Right cardiac atrium (tissue), 5 donors: ENCODE measurements at places on chromosomes 7 and 10. TPM values are rescaled to one million over a fixed set of nuclear protein-coding genes. Genes with fewer than 3 reads are reported as not detected.

The ZFAND4 gene
- total RNA-seq: 16.3 TPM

The NAT16 gene
- not detected for total RNA-seq

GRCh38 chr10:113590581-113590980 is 37.7 kb downstream of the HABP2 start:
- no peak for DNase-seq

The SPDYE2B gene
- not detected for total RNA-seq

The NODAL gene
- total RNA-seq: not detected

- DNase-seq: no peak
These were observed 62.1 kb upstream of the NCAPG2 start for GRCh38 chr7:158766570-158767281.

- peak; percentile 47 for DNase-seq
These were observed 19.4 kb upstream of the KNDC1 start for GRCh38 chr10:133140417-133141143.

The NEBL gene
- 477 TPM for total RNA-seq

The ABCC2 gene
- 0.37 TPM for total RNA-seq

GRCh38 chr7:22255834-22256233 is 101.1 kb downstream of the RAPGEF5 start:
- no peak for DNase-seq

The ELOVL3 gene
- total RNA-seq: 0.42 TPM

The TBC1D12 gene
- total RNA-seq: 7.0 TPM

- DNase-seq: no peak
These were observed 342.7 kb downstream of the CXCL12 start for GRCh38 chr10:44042075-44042770.

DNA sequence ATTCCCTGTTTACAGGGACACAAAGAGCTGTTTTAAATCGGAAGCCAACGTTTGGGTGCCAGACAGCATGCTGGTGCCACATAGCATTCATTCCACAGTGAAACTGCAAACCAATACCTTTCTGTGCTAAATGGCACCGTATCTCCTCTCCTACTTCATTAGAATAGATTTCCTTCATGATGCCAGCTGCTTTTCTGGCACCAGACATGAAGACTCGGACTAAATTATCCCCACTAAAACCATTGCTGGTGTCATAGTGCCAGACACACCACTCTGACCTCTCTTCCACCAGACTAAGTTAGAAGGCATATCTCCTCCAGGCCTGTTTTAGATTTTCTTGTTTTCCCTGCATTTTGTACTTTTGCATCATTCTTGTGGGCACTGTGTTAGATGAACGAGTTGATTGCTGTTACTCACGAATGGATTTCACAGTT is 155.1 kb downstream of the ETV1 start:
- no peak for DNase-seq

DNA sequence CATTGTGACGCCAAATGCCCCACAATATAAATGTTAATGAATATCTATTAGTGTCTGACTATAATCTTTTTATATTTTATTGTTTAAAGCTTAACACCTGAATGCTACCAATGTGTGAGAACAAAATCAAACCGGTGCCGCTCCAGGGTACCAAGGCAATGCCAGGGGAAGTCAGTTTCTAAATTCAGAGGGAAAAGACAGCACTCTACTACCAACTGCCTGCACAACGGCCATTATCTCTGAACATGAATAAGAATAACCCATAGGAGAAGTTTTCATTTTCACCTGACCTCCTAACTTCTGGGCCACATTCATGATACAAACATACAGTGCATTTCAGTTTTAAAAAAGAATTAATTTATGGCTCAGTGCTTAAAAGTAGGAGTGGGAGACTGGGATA is 21.7 kb downstream of the USP6NL start:
- no peak for DNase-seq

- DNase-seq: no peak
These were observed 73.9 kb downstream of the PRLHR start for GRCh38 chr10:118521415-118522117.

GRCh38 chr10:113386005-113386404 is 166.8 kb upstream of the HABP2 start:
- no peak for DNase-seq

DNA sequence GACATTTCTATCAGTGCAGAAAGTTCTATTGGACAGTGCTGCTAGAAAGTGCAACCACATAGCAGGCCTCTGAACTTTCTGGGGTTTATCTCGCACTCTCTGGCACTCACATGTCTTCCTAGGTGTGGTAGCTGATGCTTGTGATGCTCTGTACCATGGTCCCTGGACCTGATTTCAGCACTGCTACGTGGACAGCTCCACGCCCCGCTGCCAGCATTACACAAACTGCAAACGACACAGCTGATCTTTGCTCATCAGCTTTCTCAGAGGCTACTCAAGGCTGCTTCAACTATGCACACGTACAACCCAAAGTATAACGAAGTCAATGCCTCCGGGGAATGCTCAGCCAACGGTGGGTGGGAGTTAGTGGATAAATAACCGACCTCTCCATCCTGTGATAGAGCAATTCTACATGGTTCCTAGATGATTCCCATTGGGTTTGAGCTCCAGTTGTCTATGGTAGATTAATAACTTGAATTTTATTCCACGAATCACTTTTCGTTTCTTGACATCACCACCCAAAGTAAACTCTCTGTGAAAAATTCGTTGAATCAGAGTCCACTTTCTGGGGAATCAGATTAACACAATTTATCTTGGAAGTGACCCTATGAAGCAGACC is 302.5 kb downstream of the ACTR3B start:
- no peak for DNase-seq

DNA sequence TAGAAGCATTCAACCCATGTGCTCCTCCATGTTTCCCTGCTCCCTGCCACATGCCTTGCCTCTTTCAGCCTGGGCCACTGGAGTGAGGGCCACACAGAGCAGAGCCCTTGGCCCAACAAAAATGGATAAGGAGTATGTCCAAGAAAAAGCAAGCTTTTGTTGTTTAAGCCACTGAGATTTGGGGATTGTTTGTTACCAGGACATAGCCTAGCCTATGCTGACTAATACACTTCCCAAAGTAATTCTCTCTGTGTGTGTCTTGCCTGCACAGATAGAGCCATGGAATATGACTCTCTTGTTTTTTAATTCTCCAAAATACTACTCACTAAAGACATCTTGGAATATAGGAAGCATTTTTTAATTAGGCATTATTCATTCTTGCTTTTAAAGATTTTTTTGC is 13.5 kb upstream of the ITIH2 start:
- no peak for DNase-seq

- no peak for DNase-seq
These were observed 32.3 kb upstream of the FXYD4 start for GRCh38 chr10:43339136-43339535.

The PON1 gene
- not detected for total RNA-seq

GRCh38 chr10:72108830-72109635 is 20.7 kb upstream of the SPOCK2 start:
- DNase-seq: no peak

- no peak for DNase-seq
These were observed 147.9 kb upstream of the LYZL1 start for GRCh38 chr10:29140991-29141390.

GRCh38 chr10:3931224-3931623 is 146.2 kb upstream of the KLF6 start:
- no peak for DNase-seq

DNA sequence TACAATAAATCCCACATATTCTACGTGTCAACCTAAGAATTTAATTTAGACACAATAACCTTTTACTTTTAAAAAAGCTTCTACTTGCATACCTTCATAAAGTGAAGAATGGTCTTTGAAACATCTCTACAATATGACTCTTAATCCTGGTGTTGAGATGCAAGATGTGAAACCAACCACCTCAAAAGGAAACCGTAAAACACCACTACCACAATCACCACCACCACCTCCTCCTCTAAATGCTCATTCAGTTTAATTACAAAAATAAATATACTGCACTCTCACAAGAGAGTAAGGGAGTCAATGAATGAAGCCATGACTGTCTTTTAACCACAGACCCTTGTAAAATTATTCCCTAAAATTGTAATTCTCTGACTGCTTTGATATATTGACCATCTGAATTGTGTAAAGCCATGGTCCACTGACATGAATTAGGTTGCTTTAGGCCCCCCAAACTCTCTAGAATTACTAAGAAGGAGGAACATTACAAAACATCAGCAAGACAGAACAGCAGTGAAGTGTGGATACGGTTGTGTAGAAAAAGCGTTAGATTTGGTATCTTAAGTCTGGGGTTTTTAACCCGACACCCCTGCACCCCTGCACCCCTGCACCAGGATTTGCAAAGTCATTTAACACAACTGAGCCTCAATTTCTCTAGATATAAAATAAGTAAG is 171.4 kb downstream of the SFMBT2 start:
- no peak for DNase-seq

DNA sequence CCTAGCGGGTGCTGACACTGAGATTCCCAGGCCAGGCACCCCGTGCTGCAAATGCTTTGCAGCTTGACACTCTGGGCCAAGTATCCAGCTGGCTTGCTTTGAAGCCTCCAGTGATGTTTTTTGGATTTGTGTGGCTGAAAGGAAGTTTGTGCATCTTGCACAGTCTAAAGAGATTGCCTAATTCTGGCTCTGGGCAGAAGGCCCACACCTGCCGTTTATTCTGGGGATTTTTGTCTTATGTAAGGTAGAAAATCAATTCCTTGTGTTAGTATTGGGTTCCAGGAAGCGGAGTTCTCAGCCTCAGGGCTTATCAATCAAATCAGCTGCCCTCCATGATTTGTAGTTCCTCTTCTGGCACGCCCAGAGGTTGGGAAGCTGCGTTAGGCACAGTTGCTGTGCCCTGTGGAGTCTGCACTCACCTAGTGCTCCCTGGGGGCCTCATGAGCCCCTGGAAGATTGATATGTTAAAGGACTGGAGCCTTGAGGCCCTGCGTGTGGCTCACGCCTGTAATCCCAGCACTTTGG is 8.4 kb upstream of the PURB start:
- no peak for DNase-seq

- DNase-seq: peak; percentile 82
These were observed 173.9 kb downstream of the NEURL1 start for GRCh38 chr10:103667356-103667755.

The OR6B1 gene
- not detected for total RNA-seq

The ABCB4 gene
- total RNA-seq: 7.9 TPM

DNA sequence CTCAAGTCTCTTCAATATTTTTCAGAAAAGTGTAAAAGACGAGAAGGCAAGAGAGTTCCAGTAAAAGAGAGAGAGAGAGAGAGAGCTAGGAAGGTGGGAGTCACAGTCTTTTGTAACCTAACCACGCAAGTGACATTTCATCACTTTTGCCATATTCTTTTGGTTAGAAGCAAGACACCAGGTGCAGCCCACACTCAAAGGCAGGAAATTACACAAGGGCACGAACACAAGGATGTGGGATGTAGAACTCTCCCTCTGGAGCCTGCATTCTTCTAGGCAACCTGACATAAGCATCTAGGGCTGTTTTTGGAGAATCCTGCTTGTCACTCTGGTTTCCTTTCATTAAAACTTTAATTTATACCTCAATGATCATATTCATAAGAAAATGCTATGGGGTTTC is 1213.1 kb downstream of the DNAJB9 start:
- DNase-seq: no peak

The CTTNBP2 gene
- 4.5 TPM for total RNA-seq

GRCh38 chr10:46520941-46521340 is 35.5 kb downstream of the GPRIN2 start:
- no peak for DNase-seq

GRCh38 chr10:3310016-3310784 is 137.6 kb upstream of the PITRM1 start:
- no peak for DNase-seq

DNA sequence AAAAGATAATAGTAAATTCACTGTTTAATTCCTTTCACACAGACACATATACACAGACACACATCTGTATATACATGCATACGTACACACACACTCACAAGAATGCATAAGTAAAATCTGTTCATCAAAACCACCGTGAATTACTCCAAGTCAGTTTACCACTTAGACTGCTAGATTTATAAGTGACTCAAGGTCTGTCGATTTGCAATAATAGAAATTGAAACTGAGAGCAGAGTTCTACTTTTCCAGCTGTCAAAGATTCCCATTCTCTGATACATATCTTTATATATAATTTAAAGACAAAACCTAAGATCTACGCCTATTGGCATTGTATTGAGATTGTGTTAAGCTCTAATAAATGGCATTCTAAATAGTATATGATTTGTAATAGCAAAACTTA is 9.9 kb upstream of the HGF start:
- DNase-seq: no peak

The ZDHHC6 gene
- total RNA-seq: 18.9 TPM

The MRLN gene
- not detected for total RNA-seq

The CCDC126 gene
- total RNA-seq: 11.3 TPM

The ALOX5 gene
- total RNA-seq: 10.0 TPM

GRCh38 chr10:106504536-106504935 is 660.0 kb downstream of the SORCS1 start:
- DNase-seq: no peak

GRCh38 chr7:156496865-156497264 is 143.7 kb upstream of the RNF32 start:
- DNase-seq: no peak

The ELAPOR2 gene
- total RNA-seq: 12.1 TPM

GRCh38 chr7:151079199-151079910 is 1.3 kb downstream of the FASTK start:
- no peak for DNase-seq

GRCh38 chr10:97384641-97385040 is 16.5 kb downstream of the RRP12 start:
- DNase-seq: no peak

DNA sequence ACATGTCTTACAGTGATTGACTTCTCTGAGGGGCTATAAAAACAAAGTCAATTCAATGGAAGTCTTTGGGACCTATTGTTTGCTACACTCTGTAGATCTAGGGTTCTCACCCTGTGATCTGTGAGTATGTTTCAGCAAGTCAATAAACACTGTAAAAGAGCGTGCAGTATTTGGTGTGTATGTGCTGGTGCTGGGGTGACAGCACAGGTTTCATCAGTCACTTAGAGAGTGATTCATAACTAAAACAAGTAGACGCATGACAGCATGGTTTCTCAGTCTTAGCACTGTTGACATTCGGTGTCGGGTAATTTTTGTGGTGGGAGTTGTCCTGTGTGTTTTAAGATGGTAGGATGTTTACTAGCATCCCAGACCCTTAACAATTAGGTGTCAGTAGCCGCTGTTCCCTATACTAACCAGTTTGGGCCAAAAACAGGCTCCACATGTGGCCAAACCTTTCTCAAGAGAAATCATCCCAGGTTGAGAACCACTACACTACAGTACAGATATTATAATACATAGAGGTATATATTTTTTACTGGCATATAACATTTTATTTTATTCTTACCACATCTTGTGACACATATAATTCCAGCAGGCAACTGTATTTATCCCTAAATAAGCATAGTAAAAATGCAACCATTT is 411.8 kb downstream of the ARL4A start:
- no peak for DNase-seq
